ENCODE measurements at places on chromosomes 2 and 18.
A peak's percentile ranks its signal among the peaks of the same experiment; 100 is the strongest.

DNA sequence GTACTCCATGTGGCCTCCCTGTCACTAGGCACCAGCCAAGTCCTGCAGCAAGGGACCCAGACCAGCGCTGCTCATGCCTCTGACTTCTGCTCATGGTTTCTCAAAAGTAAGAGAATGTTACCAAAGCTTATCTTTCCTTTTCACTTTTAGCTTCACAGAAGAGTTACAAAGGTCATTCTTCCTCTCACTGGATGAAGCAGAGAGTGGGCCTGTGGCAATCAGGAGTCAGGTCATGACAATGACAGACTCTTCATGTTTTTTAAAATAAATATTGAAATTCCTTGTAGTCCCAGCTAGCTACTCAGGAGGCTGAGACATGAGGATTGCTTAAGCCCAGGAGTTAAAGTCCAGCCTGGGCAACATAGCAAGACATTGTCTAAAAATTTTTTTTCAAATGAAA is 126.1 kb downstream of the OSR1 start:
- DNase-seq = no peak

GRCh38 chr2:120059483-120059882 is 46.6 kb downstream of the EPB41L5 start:
- no peak for DNase-seq

- no peak for DNase-seq
These were observed 14.0 kb downstream of the TMEM247 start for GRCh38 chr2:46493241-46493970.

DNA sequence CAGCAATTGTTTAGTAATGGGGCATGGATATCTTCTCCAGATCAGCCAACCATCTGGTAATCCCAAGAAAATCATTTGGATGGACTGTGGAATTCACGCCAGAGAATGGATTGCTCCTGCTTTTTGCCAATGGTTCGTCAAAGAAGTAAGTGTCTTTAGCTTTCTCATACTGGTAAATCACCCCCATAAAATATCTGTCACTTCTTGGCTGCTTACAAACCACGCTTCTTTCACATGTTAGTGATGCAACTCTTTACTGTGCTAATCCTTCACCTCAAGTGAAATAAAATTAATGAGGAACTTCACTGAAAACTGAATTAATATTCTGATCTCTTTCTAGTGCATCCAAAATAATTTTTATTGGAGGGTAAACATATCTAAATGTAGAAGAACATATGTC is 18.9 kb downstream of the CPO start:
- DNase-seq = no peak

GRCh38 chr2:47225061-47225783 is 70.1 kb upstream of the STPG4 start:
- DNase-seq = peak; percentile 71

DNA sequence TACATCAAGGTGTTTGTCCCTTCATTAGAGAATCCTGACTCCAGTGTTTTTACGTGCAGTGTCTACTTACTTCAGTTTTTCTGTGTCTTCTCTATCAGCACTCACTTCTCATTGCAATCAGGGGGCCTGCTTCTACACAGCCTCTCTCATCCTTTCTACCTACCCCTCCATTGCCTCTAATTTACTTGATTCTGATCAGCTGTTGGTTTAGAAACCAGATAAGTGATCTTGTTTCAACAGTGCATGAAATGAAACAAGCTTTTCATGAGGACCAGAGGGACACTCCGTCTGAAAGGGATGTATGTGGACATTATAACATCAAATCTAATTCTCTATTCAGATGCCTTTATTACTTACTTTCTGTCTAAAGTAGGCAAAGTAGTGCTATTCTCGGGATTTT is 136.9 kb downstream of the PRKCE start:
- no peak for DNase-seq

GRCh38 chr2:190121971-190122370 is 59.4 kb upstream of the MSTN start:
- no peak for DNase-seq

DNA sequence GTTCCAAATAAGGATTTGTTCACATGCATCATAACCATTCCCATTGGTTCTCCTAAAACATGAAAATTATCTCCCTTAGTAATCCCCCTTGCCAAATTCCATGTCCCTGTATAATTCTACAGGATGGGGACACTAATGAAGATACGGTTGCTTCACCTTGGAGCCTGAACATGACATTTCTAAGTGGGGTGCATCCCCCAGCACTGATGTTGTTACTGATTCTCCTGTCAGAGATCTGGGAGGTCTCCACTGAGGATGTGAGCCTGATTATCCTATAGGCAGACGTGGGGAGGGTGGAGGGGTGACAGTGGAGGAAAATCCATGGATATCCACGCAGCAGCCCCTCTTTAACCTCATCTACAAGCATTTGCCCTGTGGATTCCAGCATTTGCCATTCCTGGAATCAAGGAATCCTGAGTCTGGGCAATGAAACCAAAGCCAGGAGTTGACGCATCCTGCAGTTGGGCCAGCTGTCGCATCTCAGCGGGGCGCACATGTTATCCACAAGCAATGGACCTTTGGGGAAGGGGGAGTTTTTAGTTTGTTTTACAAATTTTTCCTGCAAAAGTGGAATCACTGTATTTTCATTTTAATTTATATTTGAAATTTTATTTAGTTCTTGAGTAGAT is 57.3 kb downstream of the HK2 start:
- DNase-seq = no peak

DNA sequence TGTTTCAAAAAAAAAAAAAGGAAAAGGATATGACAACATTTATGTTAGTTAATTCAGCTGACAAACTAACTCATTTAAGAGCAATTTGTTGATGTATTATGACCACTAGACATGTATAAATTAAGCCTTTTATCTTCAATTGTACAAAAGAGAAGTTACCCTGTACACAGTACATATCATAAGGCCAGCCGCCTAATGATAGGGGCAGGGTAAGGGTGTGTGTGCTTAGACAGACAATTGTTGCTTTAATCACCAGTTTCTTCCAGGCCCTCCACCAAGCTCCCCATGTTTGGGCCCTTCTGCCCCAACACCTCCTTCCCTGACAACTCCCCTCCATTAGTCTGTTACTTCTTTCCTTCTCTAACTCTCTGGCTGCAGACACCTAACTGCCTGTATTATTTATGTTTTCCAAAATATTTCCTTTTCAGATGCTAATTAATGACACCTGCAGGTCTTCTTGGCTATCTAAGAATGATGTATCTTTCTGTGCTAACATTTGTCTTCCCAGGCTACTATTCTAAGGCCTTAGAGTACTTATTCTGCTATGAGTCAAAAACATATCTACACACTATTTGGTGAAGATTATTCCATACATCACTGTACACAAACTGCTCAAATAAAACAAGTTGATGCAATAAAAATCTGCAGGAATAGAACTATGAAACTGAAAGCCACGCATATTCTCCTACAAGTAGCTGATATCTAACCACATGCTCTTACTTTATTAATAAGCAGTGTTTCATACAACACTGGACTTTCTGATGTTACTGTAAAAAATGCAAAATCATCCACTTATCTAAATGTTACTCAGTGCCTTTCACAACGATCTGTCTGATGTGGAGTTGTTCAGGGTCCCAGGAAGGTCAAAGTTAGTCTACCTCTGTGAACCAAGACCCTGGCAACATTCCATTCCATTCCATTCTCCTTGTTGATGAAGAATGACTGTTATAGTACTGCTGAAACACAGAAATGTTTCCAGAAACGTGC is 26.4 kb downstream of the TMEM131 start:
- no peak for DNase-seq

DNA sequence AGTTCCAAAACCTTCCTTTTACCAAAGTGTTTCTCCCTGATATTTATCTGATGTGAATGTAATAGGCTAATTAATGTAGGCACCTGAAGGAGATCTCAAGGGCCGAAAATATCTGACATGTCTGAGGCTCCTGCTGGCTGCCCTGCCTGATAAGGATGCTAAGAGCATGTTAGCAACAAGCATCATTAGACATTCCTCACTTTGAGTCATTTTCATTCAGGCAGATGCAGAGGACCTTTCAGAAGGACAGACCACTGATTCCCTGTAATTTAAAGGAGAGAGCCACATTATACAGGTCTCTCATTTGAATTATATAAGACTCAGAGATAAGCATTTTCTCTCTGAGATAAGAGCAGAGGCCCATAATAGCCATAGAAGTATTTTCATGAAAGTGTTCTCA is 222.4 kb upstream of the NCKAP5 start:
- DNase-seq = no peak

DNA sequence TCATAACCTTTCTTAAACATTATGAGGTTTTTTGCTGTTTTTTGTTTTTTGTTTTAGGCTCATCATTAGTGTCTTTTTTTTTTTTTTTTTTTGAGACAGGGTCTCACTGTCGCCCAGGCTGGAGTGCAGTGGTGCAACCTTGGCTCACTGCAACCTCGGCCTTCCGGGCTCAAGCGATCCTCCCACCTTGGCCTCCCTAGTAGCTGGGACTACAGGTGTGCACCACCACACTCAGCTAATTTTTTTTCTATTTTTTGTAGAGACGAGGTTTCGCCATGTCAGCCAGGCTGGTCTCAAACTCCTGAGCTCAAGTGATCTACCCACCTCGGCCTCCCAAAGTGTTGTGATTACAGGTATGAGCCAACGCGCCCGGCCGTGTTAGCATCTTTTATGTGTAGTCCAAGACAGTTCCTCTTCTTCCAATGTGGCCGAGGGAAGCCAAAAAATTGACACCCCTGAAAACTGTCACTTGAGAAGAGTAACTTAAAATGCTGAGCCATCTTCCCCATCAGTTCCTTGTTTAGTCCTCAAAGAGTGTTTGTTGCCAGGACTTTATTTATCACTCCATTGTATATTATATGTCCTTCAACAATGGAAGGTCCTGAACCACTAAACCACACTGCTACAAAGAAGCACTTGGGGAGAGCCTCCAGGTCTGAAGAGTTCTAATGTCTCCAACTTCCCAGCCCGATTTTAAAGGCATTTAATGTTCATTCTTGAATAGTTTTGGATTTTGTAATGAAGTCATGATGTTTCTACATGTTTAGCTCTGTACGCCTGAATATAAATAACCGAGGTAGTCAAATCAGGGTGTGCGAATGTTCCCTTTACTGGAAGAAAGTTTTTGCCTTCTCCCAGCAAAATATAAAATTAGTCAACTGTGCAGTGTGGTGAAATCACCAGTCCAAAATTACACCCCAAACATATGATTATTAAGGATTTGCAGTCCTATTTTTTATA is 26.4 kb downstream of the ZNF516 start:
- DNase-seq = peak; percentile 56

DNA sequence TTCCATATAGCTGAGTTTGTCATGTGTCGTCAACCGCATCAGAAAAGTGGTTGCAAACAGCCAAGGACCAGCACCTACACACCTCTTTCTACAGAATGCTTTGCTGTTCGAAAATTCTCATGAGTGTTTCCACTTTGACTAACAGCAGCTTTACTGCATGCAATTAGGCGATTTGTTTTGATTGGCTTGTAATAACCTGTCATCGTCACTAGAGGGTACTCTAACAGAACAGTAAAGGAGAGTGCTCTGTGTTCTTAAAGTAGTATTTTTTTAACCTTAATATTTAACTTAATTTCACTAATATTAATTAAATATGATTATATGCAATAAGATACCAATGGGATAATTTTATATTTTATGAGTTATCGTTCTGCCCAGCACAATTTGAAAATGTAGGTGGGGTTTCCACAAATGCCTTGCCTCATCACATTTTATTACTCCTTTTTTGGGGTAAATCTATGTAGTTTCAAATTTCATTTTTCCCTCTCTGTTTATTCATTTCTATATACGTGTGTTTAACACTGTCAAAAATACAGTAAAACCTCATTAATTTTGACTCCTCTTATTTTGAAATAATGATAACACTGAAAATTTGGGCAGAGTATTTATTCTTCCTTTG is 502.2 kb downstream of the NRXN1 start:
- DNase-seq = no peak

DNA sequence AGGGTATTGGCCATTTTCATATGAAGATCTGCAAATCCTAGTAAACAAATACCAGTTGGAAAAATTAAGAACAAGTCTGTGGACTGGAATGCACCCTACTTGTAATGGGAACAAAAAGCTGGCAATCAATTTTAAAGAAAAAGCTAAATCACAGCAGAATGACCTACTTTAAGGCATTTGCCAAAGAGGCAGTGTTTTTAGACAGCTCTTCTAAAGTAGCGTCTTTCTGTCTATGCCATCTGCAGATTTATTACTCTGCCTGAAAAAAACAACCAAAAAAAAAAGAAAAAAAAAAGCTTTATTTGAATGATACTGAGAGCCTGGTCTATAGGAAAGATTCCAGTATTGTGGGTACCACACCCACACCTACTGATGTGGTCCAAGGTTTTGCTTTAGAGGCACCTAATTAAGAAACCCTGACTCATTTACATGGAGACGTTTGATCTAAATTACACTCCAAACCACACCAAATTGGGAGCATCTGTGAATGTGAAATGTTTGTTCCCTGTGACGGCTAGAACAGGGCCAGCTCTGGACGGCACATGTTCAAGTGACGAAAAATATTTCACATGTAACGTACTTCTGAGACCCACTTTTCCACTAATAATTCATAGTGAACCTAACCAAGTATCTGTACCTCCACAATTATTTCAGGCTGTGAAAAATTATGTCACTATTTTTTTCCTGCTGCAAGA is 597.1 kb downstream of the ARHGAP15 start:
- no peak for DNase-seq

DNA sequence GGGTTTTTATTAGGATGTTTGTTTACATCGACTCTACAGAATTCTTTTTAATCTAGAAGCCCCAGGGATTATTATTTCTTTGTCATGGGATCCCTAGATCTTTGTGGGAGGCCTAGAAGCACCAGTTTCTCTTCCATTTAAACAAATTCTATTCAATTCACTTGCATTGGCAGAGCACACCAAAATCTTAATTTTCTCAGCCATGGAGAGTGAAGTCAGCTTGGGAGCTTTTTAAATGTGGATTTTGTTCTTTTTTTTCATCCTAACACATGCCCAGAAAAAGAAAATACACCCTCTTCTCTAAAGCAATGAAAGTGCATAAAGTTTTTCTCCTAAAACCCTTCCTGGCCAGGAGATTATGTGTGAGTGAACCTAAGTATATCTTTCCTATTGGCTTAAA is 38.5 kb downstream of the CDCA7 start:
- DNase-seq = no peak

DNA sequence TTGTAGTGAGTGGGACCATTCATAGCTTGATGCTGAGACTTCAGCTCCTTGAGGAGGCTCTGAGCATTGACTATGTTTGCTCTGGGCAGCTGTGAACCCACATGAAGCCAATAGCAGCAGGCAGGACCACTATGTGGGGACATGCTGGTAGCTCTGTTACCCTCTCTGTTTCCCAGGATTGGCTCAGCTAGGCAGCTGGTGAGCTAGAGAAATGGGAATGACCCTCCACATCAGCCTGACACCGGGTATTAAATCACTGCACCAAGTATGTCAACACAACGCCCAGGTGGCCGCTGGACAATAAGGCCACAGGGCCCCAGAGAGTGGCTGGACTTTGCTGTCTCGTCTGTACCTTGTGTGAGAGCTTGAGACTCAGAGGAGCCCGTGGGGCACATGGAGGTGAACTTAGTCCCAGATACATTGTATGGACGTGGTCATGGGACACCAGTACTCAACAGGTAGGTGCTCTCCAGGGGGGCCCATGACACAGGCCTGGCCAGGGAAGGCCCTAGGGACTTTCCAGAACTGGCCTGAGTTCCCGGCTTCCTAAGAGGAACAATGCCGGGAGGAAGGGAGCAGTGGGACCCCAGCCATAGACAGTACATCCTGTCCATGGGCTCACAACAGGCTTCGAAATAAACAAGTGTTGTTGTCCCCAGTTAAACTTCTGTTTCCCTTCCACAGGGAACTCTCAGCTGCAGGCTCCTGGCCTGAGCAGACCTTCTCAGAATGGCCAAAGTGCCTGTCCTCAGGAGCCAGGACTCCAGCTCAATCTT is 35.2 kb downstream of the HS1BP3 start:
- DNase-seq = peak; percentile 57
